ENCODE measurements at places on chromosomes 3 and 15.

- peak; percentile 58 for DNase-seq
Observed at GRCh38 chr3:42123012-42123581, 31.9 kb downstream of the TRAK1 start.

- DNase-seq = no peak
Observed at GRCh38 chr3:184479426-184480126, 82.0 kb upstream of the EPHB3 start.

GRCh38 chr3:177193688-177194268, 3.5 kb downstream of the TBL1XR1 start:
- no peak for DNase-seq

DNA sequence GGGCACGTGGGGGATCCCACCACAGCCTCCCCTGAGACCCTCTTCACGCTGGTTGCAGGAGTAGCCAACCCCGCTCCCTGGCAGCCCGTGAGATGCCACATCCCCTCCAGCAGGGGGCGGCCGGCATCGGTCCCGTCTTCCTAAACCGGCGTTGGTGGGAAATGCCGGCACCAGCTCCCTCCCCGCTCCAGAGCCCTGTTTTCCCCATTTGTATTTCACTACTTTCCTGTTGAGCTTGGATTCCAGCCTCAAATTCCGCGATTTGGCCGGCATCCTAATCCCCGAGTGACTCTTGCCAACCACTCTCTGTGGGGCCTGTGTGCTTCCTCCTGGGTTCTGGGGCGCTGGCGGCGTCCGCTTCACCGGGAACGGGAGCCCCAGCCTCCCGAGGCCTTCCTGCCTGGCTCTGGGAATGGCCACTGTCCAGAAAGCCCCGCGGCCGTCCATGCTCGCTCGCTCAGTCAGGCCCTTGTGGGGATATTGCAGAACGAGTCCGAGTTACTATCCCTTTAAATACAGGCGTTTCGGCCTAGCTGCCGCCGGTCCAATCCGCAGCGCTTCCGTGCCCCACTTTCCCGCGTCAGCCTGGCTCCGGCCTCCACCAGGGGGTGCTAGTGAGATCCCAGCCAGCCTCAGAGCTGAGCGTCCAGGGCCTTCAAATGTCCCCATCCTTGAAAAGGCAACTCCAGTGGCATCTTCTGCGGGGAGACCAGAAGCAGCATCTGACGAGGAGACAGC, 8.1 kb upstream of the ADAMTS17 start:
- peak; percentile 90 for DNase-seq

DNA sequence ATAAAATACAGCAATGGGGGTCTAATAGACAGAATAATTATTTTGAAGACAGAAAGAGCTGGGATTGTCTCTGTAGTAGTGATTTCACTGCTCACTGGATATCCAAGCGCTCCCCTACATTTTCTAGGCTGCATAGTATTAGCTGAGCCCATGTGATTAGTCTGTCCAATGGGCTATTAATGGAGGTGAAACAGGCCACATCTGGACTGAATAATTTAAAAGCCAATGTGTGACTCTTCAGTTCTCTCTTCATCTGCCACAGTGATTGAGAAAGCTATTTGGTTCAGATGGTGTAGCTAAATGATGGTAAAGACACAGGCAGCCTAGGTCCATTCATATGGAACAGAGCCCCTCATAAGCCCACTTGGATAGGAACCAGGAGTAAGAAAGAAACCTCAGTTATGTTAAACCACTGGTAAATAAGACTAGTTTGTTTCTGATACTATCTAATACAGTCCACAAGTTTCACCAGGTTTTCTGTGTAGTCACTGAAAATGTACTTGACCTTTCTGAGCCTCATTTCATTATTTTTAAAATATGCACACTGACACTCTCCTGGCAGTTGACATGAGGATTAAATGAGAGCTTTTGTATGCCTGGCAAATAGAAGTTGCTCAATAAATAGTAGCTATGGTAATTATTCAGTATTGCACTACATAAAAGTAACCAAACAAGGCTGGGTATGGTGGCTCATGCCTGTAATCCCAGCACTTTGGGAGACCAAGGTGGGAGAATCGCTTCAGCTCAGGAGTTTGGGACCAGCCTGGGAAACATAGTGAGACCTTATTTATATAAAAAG, 17.0 kb upstream of the STT3B start:
- DNase-seq = no peak
